ENCODE measurements at places on chromosomes 3 and 15.

DNA sequence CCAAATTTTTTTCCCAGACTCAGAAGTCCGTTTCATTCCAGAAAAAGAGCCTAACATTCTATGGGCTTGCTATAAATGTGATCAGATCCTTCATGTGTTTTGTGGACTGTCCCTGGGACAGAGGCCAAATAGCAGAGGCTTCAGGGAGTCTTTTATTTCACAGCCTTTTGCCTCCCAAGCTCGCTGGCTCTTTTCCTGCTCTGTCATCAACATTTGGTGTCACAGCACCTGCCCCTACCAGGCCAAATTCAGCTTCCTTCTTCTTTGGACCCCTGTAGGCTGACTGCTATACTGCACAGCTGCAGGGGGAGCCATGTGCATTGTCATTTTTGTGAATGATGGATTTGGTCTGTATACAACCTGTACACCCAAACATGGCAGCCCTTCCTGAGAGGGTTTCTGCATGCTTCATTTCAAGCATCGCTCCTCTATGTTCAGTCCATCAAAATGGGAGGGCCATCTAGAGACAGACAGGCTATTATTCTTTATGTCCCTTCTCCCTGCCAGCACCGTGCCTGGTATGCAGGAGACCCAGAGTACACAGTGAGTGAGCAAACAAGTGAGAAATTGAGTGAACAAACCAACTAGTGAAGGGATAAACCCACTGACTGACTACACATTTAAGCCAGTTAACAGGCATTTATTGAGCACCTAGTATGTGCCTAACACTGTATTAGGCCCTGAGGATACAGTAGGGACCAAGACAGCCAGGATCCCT lies 17.9 kb upstream of the RPP14 start:
- no peak for DNase-seq

- no peak for DNase-seq
Measured at GRCh38 chr3:140180603-140181002, 245.6 kb downstream of the CLSTN2 start.

- no peak for DNase-seq
Measured at GRCh38 chr15:35757361-35757760, 211.4 kb upstream of the DPH6 start.

GRCh38 chr3:16363636-16364035 lies 98.6 kb downstream of the OXNAD1 start:
- DNase-seq = no peak

Measured in NCI-H1092 treated with DMSO at 0.1 percent for 48 hours (cell line).